ENCODE measurements at places on chromosomes 2 and 18. TPM values are rescaled to one million over a fixed set of nuclear protein-coding genes. Genes with fewer than 3 reads are reported as not detected.

GRCh38 chr2:70941701-70942100 is 6.0 kb downstream of the ATP6V1B1 start:
- no peaks in the 10 kb centered on the region for H3K4me1 ChIP-seq
- no peaks in the 10 kb centered on the region for H3K36me3 ChIP-seq
- H3K27me3 ChIP-seq = peaks cover 69% of the 10 kb centered on the region
- H3K27ac ChIP-seq = no peak overlapping the region

The IL36RN gene
- total RNA-seq = not detected

DNA sequence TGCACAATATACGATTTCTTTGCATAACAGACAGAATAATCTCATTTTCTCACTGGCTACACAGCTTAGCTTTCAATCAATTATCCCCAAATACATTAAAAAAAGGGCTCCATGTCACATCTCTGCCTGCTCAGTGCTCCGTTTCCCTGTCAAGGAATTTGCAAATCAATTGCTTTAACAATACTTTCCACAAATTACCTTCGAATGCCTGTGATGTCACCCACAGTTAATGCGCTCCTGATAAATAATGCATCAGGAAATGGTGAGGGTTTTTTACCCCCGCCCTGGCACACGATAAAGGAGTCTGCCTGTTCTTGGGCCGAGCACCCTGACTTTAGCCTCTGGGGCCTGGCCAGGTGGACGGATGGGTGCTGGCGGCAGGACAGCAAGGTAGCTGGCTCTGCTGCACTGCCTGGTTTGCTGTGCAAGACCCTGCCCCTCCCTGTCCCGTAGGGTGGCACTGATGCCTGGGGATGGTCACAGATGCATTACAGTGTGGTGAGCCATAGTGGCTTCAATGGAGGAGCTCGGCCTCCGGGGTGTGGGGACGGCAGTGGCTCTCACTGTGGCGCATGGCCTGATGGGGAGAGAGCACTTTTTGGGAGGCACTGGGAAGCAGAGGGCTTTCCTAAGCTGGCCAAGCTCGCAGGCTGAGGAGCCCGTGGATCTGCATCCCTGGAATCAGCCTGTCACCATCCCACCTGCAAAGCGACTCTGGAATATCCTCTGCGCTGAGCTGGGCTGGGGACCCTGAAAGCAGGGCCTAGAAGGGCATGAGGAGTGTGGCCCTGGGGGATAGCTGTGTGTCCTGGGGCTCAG is 88.3 kb upstream of the HS6ST1 start:
- H3K4me3 ChIP-seq = no peak overlapping the region
- no peak overlapping the region for H3K27ac ChIP-seq
- no peak for DNase-seq
- H3K4me1 ChIP-seq = no peaks in the 10 kb centered on the region

DNA sequence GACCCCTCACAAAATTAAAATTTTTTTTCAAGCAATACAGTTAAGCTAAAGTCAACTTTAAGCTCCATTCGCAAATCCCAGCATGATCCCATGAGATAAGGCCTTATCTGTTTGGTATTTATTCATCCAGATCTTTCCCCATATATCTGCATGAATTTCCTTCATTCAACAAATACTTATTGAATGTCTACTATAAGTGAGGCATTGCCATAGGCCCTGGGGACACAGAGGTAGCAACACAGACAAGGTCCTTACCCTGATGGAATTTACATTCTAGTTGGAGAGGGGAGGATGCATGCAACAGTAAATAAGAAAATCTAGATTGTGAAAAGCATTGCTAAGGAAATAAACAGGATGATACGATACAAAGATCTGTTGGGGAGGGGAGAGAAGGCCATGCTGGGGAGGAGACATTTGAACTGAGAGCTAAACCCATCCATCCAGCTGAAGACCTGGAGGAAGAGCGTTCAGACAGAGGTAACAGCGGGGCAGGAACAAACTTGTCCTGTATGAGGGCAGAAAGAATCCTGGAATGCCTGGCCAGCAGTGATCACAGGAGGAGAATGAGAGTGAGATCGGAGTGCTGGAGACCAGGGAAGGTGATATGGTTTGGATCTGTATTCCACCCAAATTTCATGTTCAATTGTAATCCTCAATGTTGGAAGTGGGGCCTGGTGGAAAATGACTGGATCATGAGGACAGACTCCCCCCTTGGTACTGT is 71.6 kb downstream of the SDC1 start:
- no peaks in the 10 kb centered on the region for H3K36me3 ChIP-seq
- H3K27ac ChIP-seq = no peak overlapping the region
- H3K4me3 ChIP-seq = no peak overlapping the region
- no peak for DNase-seq

The ABCB11 gene
- 0.05 TPM for total RNA-seq

GRCh38 chr18:50750546-50750945 is 69.3 kb downstream of the MRO start:
- H3K27ac ChIP-seq = no peak overlapping the region
- H3K4me3 ChIP-seq = no peak overlapping the region
- peaks cover 44% of the 10 kb centered on the region for H3K27me3 ChIP-seq
- no peaks in the 10 kb centered on the region for H3K4me1 ChIP-seq
- no peak for DNase-seq

DNA sequence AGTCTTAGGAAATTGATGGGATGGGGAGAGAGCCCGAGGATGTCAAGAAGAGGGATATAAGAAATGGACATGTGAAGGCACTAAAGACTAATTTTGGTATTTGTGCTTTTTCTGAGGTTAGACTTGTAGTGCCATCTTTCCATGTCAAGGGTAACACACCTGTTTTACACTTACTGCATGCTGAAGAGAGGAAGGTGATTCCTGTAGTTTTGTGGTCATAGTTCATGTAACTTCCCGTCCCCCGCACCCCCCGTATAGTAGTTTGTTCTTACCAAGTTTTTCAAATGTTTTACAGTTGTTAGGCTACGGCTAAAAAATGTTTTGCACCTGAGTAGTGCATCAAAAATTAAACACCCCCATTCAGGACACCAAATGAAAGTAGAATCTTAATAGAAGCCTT is 73.8 kb downstream of the CLIP4 start:
- no peak overlapping the region for H3K4me3 ChIP-seq
- H3K4me1 ChIP-seq = no peaks in the 10 kb centered on the region
- H3K36me3 ChIP-seq = peaks cover 14% of the 10 kb centered on the region

The SCN3A gene
- total RNA-seq = 0.99 TPM

The REG3A gene
- not detected for total RNA-seq

The COL4A4 gene
- 8.9 TPM for total RNA-seq

DNA sequence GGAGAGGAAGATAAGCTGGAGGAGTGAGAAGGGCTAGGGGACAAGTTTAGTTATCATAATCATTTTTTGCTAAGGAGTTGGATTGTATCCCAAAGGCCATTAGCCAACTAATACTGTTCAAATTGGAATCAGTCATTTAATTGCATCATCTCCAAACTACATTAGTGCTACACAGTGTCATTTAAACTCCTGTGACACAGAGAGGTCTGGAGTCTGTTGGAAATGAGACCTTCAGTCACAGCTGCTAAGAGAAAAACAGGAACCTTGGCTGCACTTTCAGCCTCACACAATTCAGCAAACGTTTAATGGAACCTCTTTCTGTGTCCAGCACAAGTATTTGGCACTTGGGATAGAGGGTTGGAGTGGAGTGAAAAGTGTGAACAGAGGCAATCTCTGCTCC is 175.5 kb upstream of the MGAT5 start:
- peak overlapping the region; percentile 15 for H3K27ac ChIP-seq
- DNase-seq = no peak
- H3K4me3 ChIP-seq = no peak overlapping the region
- peaks cover 21% of the 10 kb centered on the region for H3K4me1 ChIP-seq
- no peaks in the 10 kb centered on the region for H3K27me3 ChIP-seq
- H3K36me3 ChIP-seq = no peaks in the 10 kb centered on the region

The VSNL1 gene
- 15.8 TPM for total RNA-seq

DNA sequence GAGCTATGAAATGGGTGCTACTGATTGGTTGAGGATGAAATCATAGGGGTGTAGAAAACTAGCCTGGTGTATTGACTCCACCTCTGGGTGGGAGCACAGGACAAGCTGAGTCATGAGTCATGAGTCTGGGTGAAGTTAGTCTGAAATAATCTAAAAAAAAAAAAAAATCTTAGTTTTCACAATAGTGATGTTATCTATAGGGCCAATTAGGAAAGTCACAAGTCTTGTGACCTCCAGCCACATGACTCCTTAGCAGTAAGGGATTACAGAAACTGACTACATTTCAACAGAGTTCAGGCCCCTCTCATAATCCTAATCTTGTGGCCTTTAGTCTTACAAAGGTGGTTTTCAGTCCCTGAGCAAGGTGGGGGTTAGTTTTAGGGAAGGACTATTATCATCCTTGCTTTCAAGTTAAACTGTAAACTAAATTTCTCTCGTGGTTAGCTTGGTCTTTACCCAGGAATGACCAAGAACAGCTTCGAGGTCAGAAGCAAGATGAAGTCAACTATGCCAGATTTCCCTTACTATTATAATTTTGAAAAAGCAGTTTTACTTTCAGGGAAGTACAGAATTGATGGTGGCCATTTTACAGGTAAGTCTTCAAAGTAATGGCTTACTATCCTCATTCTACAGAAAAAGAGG is 338.0 kb upstream of the GYPC start:
- H3K36me3 ChIP-seq = no peaks in the 10 kb centered on the region
- H3K4me1 ChIP-seq = no peaks in the 10 kb centered on the region
- no peak overlapping the region for H3K27ac ChIP-seq
- H3K27me3 ChIP-seq = no peaks in the 10 kb centered on the region

DNA sequence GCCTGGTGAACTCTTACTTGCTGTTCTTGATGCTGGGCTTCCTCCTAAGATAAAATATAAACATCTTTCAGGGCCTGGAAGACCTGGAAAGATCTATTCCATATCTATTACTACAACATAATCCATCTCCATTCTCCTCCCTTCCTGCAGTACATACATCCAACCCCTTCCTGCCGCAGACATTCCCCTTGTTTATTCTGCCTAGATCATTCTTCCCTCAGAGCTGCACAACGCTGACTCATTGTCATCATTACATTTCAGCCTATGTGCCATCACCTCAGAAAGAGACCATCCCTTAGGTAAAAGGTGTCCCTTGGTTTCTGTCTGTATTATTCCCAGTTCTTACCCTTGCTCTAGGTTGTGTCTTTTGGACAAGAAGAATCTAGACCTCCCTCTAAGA is 2.5 kb upstream of the CDH7 start:
- no peaks in the 10 kb centered on the region for H3K36me3 ChIP-seq
- peaks cover 47% of the 10 kb centered on the region for H3K27me3 ChIP-seq
- no peak overlapping the region for H3K4me3 ChIP-seq
- no peak for DNase-seq
- peaks cover 9% of the 10 kb centered on the region for H3K4me1 ChIP-seq

GRCh38 chr2:238019962-238020361 is 40.8 kb upstream of the SCLY start:
- no peak for DNase-seq
- H3K27me3 ChIP-seq = no peaks in the 10 kb centered on the region
- peaks cover 18% of the 10 kb centered on the region for H3K36me3 ChIP-seq
- H3K4me3 ChIP-seq = no peak overlapping the region

DNA sequence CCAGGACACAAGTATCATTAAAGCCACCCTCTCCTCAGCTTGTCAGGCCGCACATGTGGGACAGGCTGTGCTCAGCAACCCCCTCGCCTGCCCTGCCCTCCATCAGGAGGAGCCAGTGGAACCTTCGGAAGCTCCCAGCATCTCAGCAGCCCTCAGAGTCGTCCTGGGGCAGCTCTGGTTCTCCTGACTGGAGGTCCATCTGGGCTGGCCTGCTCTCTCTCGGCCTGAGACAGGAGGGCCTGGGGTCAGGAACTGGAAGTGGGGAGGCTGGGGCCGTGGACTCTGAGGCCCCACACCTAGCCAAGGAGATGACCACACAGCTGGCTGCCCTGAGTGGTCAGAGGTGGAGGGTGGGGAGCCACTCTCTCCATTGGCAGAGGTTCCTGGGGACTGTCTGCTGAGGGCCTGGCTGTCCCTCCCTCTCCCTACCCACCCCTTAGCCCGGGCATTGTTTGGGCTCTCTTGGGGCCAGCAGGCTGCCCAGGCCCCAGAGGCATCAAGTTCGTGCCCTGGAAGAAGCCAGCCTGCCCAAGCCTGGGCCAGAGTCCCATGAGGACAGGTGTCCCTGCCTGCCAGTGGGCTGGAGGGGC is 23.1 kb downstream of the ODC1 start:
- DNase-seq = no peak
- H3K27me3 ChIP-seq = no peaks in the 10 kb centered on the region
- H3K4me3 ChIP-seq = no peak overlapping the region
- H3K27ac ChIP-seq = no peak overlapping the region
- peaks cover 68% of the 10 kb centered on the region for H3K36me3 ChIP-seq
- H3K4me1 ChIP-seq = no peaks in the 10 kb centered on the region

GRCh38 chr2:169906731-169907130 is 79.5 kb downstream of the UBR3 start:
- no peak overlapping the region for H3K4me3 ChIP-seq
- H3K36me3 ChIP-seq = peaks cover 24% of the 10 kb centered on the region
- H3K4me1 ChIP-seq = peaks cover 13% of the 10 kb centered on the region

- no peaks in the 10 kb centered on the region for H3K36me3 ChIP-seq
- H3K27me3 ChIP-seq = peaks cover 4% of the 10 kb centered on the region
- no peak for DNase-seq
- no peaks in the 10 kb centered on the region for H3K4me1 ChIP-seq
Observed at GRCh38 chr2:149492923-149493322, 94.7 kb downstream of the MMADHC start.

GRCh38 chr2:231765496-231765929 is 15.6 kb downstream of the PDE6D start:
- H3K27ac ChIP-seq = no peak overlapping the region
- peaks cover 8% of the 10 kb centered on the region for H3K4me1 ChIP-seq
- H3K4me3 ChIP-seq = no peak overlapping the region
- no peaks in the 10 kb centered on the region for H3K27me3 ChIP-seq
- H3K36me3 ChIP-seq = no peaks in the 10 kb centered on the region

The PLGLB1 gene
- total RNA-seq = 2.4 TPM
